ENCODE measurements at places on chromosomes 16 and 17. TPM values are rescaled to one million over a fixed set of nuclear protein-coding genes. Genes with fewer than 3 reads are reported as not detected.

DNA sequence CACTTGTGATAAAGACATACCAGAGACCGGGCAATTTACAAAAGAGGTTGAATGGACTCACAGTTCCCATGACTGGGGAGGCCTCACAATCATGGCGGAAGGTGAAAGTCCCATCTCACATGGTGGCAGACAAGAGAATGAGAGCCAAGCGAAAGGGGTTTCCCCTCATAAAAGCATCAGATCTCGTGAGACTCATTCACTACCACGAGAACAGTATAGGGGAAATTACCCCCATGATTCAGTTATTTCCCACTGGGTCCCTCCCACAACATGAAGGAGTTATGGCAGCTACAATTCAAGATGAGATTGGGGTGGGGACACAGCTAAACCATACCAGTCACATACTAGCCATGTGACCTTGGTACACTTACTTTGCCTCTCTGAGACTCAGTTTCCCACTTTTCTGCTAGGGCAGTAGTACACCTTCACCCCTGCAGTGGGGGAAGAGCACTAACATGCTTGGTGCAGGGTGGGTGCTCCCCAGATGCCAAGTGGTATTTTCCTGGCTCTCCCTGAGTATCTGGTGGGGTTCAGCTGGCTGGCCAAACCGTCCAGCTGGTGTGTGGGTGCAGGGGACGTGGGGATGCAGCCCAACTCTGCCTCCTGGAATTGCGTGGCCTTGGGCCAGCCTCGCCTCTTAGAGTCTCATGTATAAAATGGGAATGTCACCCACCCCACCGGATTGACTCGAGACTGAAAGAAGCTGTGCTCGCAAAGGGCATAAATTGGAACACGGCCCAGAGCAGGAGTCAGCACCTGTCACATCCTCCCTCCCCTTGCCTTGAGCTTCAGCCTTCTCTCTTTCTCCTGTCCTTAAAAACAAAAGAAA is 364.1 kb downstream of the CPPED1 start:
- DNase-seq: peak; percentile 54

DNA sequence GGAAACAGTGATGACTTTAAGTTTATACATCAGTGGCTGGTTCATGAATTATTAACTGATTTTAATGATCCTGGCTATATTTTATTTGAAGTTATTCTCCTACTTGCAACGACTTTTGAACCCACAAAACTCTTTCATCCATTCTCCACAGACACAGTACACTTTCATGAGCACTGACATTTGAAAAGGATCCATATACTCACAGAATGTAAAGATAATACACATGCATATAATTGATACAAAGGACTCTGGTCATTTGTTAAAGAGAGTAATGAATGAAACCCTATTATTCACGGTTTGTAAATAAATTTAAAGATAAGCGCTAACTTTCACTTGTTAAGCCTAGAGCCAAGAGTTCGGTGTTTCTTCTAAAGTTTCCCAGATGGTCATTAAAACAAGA is 3.3 kb downstream of the TOX3 start:
- DNase-seq: no peak

GRCh38 chr17:46013502-46014165 is 14.6 kb downstream of the STH start:
- DNase-seq: no peak

MRPL12 gene
- 34.8 TPM for total RNA-seq

- no peak for DNase-seq
These were observed 33.3 kb downstream of the ADCY7 start for GRCh38 chr16:50299508-50300105.

GRCh38 chr16:27639561-27640276 is 89.8 kb downstream of the KATNIP start:
- peak; percentile 16 for DNase-seq

RAB37 gene
- total RNA-seq: 12.9 TPM

DNA sequence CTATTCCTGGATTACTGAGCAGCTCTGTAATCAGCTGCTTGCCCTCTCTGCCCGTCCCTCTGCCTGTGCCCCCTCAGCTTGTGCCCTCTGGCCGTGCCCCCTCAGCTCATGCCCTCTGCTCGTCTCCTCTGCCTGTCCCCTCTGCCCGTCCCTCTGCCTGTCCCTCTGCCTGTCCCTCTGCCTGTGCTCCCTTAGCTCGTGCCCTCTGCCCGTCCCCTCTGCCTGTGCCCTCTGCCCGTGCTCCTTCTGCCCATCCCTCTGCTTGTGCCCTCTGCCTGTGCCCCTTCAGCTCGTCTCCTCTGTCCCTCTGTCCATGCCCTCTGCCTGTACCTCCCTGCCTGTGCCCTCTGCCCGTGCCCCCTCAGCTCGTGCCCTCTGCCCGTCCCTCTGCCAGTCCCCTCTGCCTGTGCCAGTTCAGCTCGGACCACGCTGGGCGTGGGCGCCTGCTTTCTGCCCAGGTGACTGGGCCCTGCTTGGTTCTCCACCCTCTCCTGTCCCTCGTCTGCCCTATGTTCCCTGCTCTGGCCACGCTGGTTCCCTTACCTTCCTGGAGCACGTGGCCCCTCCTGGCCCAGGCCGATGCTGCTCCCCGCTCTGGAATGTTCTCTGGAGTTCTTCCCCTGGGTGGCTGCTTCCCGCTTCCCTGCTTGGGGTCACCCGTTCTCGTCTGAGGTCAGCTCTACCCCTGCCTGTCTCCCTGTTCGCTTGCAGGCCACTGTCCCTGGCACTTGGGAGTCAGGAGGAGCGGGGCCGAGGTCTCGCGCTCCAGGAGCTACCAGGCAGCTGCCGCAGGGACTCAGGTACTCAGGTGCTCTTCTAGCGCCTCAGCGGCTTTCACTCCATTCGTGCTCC is 63.9 kb downstream of the BANP start:
- DNase-seq: no peak

Data from dorsolateral prefrontal cortex (tissue), 122 donors.